Posterior cingulate gyrus (tissue), 11 donors: ENCODE measurements at places on chromosomes 12 and 14.

DNA sequence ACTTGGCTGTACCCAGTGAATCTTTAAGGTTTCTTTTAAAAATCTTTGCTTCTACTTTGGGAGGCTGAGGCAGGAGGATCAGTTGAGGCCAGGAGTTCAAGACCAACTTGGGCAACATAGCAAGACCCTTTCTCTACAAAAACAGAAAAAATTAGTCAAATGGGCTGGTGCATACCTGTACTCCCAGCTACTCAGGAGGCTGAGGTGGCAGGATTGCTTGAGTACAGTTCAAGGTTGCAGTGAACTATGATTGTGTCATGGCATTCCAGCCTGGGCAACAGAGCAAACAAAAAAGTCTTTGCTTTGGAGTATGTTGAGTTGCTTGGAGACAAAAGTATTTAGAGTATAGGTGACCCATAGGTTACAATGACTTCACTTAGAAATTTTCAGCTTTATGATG is 6.2 kb upstream of the DDX55 start:
- DNase-seq: no peak

DNA sequence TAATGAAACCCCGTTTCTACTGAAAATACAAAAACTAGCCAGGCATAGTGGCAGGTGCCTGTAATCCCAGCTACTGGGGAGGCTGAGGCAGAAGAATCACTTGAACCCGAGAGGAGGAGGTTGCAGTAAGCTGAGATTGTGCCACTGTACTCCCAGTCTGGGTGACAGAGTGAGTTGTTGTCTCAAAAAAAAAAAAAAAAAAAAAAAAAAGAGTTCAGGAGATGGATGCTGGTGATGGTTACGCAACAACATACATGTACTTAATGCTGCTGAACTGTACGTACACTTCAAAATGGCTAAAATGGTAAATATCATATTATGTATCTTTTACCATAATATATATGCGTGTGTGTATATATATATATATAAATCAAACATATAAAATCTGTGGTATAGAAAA is 29.0 kb downstream of the ACTN1 start:
- DNase-seq: no peak

- no peak for DNase-seq
These were observed 70.7 kb downstream of the CALM1 start for GRCh38 chr14:90467501-90467900.

GRCh38 chr14:41604721-41605531 is 1.8 kb upstream of the LRFN5 start:
- DNase-seq: peak; percentile 39

- DNase-seq: no peak
These were observed 5.8 kb upstream of the PHLDA1 start for GRCh38 chr12:76037130-76038103.

- DNase-seq: no peak
These were observed 8.9 kb downstream of the FUT8 start for GRCh38 chr14:65421201-65421981.

DNA sequence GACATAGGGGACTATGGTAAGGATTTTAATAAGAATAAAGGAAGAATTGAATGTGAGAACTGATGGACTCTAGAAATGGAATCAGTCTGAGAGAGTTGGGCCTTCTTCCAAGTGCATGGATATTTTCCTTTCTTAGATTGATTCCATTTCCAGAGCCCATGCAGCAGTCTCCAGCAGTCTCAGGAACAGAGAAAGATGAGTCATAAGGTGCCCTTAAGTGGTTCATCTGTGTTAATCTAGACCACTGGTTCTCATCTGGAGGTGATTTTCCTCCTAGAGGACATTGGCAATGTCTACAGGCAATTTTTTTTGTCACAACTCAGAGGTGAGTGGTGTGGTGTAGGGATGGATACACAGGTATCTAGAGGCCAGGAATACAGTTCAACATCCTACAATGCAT is 25.9 kb downstream of the TRIM9 start:
- no peak for DNase-seq

DNA sequence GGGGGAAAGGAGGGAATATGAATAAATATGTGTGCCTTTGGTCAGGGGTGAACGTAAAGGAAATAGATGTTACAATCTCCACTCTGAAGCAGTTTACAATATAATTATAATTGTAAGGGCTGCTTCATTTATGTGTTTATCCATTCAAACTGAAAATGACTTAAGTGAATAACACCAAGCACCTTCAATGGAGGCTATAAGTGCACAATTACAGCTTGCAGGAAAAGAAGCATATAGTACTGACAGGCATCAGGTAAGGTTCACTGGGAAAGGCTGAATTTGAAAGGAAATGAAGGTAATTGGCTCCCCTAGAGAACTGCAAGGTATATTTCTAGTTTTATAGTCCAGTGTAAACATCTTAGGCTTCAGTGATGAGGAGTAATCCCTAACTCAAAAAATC is 192.7 kb downstream of the STXBP6 start:
- no peak for DNase-seq

DNA sequence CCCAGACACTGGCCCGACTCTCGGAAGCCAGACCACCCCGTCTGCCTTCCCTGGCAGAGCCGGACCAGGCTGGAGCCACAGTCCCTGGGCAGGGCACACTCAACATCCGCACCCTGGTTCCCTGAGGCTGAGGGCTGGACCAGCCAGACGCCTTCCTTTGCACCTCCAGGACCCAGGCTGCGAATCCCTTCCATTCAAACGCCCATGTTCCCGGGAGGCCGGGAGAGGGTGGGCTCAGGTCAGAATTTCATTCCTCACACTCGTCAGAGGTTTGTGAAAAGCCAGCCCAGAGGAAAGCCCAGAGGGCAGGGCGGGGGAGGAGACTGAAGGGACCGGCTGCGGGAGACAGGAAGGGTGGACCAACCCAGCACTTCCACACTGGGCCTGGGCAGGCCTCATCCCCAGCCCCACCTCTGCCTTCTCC is 58.7 kb downstream of the LRRC74A start:
- no peak for DNase-seq

DNA sequence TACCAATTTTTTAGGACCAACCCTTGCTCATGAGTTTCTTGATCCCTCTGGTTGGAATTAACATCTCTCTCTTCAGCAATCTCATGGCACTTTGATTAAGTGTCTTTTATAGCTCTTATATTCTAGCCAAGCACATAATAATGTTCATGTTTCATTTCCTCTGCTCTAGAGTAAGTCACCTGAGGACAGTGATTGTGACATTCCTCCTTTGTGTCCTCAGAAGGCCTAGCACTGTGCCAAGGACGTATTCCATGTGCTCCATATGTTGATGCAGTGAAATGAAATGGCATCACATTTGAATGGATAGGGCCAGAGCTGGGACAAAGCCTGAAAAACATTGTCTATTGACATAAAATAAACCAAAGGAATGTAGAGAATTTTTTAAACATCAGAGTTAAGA is 322.8 kb upstream of the PRICKLE1 start:
- DNase-seq: no peak

DNA sequence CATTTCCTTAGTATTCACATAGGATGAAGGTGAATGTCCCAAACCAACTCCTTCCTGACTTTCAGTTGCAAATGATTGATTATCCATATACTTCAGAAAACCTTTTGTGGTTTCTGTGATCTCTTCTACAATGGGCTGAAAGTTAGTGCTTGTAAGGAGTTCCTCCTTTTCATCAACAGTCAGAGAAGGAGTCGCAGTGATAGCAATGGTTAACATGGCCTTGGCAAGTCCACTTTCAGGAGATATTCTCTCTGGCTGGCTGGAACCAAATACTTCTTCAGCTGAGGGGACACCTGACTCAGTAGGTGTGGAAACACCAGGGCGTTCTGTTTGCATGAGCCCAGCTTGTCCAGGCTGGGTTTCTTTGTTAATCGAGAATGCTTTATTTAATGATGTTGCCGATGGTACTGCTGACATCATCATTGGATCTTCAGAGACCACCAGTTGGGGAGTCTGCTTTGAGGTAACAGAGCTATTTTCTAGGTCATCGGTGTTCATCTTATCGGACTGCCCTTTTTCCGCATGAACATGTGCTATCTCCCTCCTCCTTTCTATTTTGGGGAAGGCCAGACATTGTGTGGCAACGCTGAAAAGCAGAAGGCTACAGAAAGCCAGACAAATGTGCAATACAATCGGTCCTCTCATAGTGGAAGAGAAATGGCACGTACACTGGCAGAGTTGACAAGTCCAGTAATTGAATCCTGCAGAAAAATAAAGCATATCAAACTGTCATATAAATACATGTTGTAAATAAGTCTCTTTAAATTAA is 13.1 kb downstream of the ARMH4 start:
- no peak for DNase-seq

- no peak for DNase-seq
These were observed 2.8 kb upstream of the LTBP2 start for GRCh38 chr14:74614508-74615495.

- DNase-seq: no peak
These were observed 12.5 kb upstream of the AVPR1A start for GRCh38 chr12:63163541-63163940.

GRCh38 chr12:66733321-66733720 is 54.4 kb upstream of the GRIP1 start:
- DNase-seq: no peak

- no peak for DNase-seq
These were observed 536.3 kb upstream of the CCDC196 start for GRCh38 chr14:65949711-65950516.

- no peak for DNase-seq
These were observed 161.2 kb downstream of the RERGL start for GRCh38 chr12:17928708-17929366.

GRCh38 chr12:10505620-10506019 is at the start of gene EIF2S3B:
Gene EIF2S3B (plus strand): TSS chr12:10505890. CDS start chr12:10505903, 13 bp downstream.
- peak; percentile 63 for DNase-seq

- DNase-seq: no peak
These were observed 54.4 kb upstream of the TMEM263 start for GRCh38 chr12:106901276-106901675.

DNA sequence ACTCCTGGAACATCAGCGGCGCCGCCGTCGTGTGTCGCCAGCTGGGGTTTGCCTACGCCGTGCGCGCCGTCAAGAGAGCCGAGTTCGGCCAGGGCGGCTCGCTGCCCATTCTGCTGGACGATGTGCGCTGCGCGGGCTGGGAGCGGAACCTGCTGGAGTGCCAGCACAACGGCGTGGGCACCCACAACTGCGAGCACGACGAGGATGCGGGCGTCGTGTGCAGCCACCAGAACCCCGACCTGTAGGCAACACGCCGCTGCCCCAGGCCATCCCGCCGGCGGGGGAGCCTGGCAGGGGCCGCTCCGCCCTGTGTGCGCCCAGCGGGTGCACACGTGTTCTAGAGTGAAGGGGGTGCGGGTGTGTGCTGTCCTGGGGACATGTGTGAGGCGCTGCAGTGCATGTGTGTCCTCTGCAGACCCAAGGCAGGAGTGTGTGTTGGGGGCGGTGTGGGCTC is 8.7 kb upstream of the CYP46A1 start:
- no peak for DNase-seq

DNA sequence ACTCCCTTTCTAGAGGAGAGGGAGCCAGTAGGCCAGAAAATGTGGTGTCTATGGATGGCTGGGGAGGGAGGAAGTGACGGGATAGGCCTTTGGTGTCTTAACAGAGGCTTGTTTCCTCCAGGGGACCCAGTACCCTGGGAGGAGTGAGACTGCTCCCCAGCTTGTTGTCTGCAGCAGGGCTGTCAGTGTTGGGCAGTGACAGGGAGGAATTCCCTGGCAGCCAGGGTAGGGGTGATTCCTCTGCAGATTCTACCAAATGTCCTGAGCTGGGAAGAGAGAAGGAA is 64.0 kb downstream of the GALNT16 start:
- DNase-seq: no peak
